Osteoblast (primary cell): ENCODE measurements at places on chromosomes 12 and 14. TPM values are rescaled to one million over a fixed set of nuclear protein-coding genes. Genes with fewer than 3 reads are reported as not detected.

ERP27 gene
- not detected in 2 replicates for total RNA-seq

LMO3 gene
- 3.2 and 3.3 TPM in 2 replicates for total RNA-seq

DAO gene
- total RNA-seq = not detected in 2 replicates

GSC gene
- 9.4 and 10.6 TPM in 2 replicates for total RNA-seq

SLC5A8 gene
- total RNA-seq = not detected in 2 replicates

GPR68 gene
- total RNA-seq = 8.0 and 8.5 TPM in 2 replicates

NRL gene
- total RNA-seq = 1.5 and 1.8 TPM in 2 replicates

ZNF385A gene
- 0.72 and 0.88 TPM in 2 replicates for total RNA-seq

FAM222A gene
- 0.29 and 0.36 TPM in 2 replicates for total RNA-seq

RNASE7 gene
- not detected in 2 replicates for total RNA-seq

RAPGEF3 gene
- total RNA-seq = 3.5 and 4.3 TPM in 2 replicates

KLHDC2 gene
- 83.2 and 110 TPM in 2 replicates for total RNA-seq

VAMP1 gene
- total RNA-seq = 6.5 and 9.1 TPM in 2 replicates

CLEC4E gene
- total RNA-seq = not detected in 2 replicates

HOXC4 gene
- 3.3 and 4.1 TPM in 2 replicates for total RNA-seq

KRT77 gene
- total RNA-seq = not detected in 2 replicates

HOXC6 gene
- total RNA-seq = 5.6 and 7.2 TPM in 2 replicates

CEBPE gene
- total RNA-seq = not detected in 2 replicates

HHIPL1 gene
- 11.2 and 12.3 TPM in 2 replicates for total RNA-seq

CELA1 gene
- not detected in 2 replicates for total RNA-seq

KCNH3 gene
- not detected in 2 replicates for total RNA-seq

TEX52 gene
- total RNA-seq = not detected in 2 replicates

ZBTB42 gene
- total RNA-seq = 2.9 TPM in 2 replicates

CIROP gene
- total RNA-seq = under 0.01 TPM in 1 of 2 replicates, not detected in the other

TAS2R8 gene
- total RNA-seq = under 0.01 and 0.36 TPM in 2 replicates

PTPN21 gene
- total RNA-seq = 17.4 and 18.0 TPM in 2 replicates

NINJ2 gene
- 2.9 and 5.8 TPM in 2 replicates for total RNA-seq

SLC6A13 gene
- not detected in 2 replicates for total RNA-seq

CD27 gene
- total RNA-seq = not detected in 2 replicates

CLEC12A gene
- total RNA-seq = 0.29 and 0.72 TPM in 2 replicates

KCNH5 gene
- not detected in 2 replicates for total RNA-seq

COX14 gene
- total RNA-seq = 29.0 and 29.8 TPM in 2 replicates

THAP2 gene
- 3.3 and 3.8 TPM in 2 replicates for total RNA-seq

OVCH1 gene
- total RNA-seq = under 0.01 and 0.29 TPM in 2 replicates

KRT75 gene
- under 0.01 TPM in 1 of 2 replicates, not detected in the other for total RNA-seq

DACT1 gene
- 74.8 and 75.6 TPM in 2 replicates for total RNA-seq

PHLDA1 gene
- 111 and 136 TPM in 2 replicates for total RNA-seq

CCDC175 gene
- total RNA-seq = not detected in 2 replicates

IQSEC3 gene
- total RNA-seq = 0.36 TPM in 1 of 2 replicates, not detected in the other

NEMF gene
- 51.3 and 54.3 TPM in 2 replicates for total RNA-seq

SDR39U1 gene
- total RNA-seq = 11.6 and 13.0 TPM in 2 replicates

SLC25A21 gene
- total RNA-seq = 0.29 and 0.72 TPM in 2 replicates

PTGER2 gene
- 2.9 and 3.3 TPM in 2 replicates for total RNA-seq

KRT79 gene
- not detected in 2 replicates for total RNA-seq

ACOT6 gene
- not detected in 2 replicates for total RNA-seq

KRT72 gene
- total RNA-seq = not detected in 2 replicates

KRT7 gene
- total RNA-seq = 20.9 and 27.9 TPM in 2 replicates

CFAP251 gene
- 4.3 and 7.4 TPM in 2 replicates for total RNA-seq

GRIP1 gene
- under 0.01 TPM in 2 replicates for total RNA-seq

RD3L gene
- total RNA-seq = not detected in 2 replicates

NYNRIN gene
- 7.2 and 9.1 TPM in 2 replicates for total RNA-seq

DDN gene
- under 0.01 and 0.29 TPM in 2 replicates for total RNA-seq

MGAT2 gene
- total RNA-seq = 63.0 and 63.1 TPM in 2 replicates

TEP1 gene
- 25.6 and 33.3 TPM in 2 replicates for total RNA-seq

TSPAN19 gene
- not detected in 2 replicates for total RNA-seq

ARG2 gene
- total RNA-seq = 11.2 and 13.3 TPM in 2 replicates
